ENCODE measurements at places on chromosomes 4 and X.

DNA sequence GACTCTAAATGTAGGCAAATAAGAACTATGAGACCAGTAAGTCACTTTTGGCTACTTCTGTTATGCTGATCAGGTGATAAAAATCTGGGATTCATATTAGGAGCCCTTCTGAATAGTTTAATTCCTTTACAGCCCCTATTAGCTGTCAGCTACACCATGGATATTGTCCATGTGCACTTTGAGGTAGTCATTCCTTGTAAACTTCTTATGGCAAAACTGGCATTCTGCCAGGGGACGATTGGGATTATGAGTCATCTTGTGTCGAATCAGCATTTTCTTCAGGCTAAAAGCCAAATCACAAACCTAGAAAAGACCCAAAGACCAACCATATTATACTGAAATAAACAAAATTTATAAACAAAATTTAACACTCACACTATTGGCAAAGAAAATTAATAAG is 227.6 kb downstream of the PRDM5 start:
- no peak for DNase-seq

DNA sequence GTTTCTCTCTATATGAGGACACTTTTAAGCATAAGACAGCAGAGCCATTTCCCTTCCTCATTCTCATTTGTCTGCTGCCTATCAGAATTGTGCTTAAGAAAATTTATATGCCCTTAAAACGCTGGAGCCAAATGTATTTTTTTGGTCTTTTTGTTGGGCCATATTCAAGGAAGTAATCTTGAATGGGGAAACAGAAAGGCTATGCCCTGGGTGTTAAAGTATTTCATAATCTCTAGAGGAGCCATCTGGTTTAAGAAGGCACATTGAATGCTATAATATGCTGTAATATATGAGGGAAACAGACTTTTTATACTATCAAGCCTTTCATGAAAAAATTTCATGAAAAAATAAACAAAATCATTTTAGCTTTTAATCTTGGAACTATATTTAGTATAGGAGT is 4.3 kb downstream of the DMD start:
- DNase-seq = no peak

DNA sequence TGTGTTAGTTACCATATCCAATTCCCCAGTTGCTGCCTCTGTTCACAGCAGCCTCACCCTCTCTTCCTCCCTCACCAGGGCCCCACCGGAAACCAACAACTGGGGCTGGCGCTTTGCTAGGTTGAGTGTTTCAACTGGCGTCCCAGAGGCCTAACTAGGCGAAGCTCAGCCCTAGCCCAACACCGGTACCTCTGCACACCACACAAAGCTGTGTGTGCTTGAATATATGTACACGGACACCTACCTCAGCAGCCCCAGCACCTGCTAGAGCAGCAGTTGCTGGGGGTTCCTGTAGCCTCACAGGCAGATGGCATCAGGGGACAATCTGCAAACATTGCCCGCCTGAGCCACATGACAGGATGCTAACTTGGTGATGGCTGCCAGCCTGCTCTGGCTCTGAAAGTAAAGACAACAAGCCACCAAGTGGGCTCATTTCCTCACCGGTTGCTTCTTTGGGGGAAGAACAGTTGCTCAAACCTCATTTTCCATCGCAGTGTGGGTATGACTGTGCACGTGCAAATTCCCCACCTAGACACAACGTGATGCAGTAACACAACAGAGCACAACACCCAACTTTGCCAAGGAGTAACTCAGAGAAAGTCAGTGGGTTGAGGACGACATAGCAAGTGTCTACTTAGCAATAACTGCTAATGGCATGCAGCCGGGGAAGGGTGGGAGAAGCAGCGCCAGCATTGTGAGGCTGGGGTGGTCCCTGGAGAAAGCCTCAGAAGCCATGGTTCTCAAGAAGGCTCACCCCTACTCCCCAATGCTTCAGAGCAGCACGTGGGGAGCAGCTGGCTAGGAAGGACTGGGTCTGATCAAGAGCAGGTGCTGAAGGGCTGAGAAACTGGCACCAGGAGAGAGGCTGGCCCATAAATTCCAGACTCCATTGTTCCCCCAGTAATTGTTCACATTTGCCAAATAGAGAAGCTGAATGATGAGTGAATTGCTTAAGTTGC is 139.5 kb downstream of the SH3KBP1 start:
- peak; percentile 65 for DNase-seq

GRCh38 chr4:39889226-39889625 is 88.5 kb downstream of the PDS5A start:
- no peak for DNase-seq

GRCh38 chr4:109046471-109047201 is 255.8 kb downstream of the COL25A1 start:
- DNase-seq = no peak
